CD4-positive, alpha-beta T cell treated with Interleukin-4 for 4 hours (primary cell): ENCODE measurements at places on chromosomes 7 and 10.

GRCh38 chr10:114323023-114323422, 81.3 kb downstream of the AFAP1L2 start:
- no peak for DNase-seq

DNA sequence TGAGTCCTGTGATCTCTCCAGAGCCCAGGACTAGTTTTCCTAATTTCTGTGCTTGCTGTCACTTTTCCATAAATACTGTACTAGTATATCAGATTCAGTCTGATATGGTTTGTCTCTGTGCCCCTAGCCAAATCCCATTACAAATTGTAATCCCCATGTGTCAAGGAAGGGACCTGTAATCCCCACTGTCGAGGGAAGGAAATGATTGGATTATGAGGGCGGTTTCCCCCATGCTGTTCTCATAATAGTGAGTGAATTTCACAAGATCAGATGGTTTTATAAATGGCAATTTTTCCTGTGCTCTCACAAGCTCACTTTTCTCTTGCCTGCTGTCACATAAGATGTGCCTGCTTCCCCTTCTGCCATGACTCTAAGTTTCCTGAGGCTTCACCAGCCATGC, 54.8 kb upstream of the IFRD1 start:
- no peak for DNase-seq

DNA sequence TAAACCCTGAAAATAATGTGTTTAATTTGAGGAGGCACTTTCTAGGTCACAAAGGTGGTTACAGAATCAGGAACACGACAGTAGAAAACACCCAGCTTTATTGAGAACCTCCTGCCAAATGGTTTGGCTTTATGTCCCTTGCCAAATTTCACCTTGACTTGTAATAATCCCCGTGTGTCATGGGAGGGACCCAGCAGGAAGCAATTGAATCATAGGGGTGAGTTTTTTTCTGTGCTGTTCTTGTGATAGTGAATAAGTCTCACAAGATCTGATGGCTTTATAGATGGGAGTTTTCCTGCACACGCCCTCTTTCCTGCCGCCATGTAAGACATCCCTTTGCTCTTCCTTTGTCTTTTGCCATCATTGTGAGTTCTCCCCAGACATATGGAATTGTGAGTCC, 193.8 kb upstream of the KLF6 start:
- DNase-seq, result peak; percentile 81

GRCh38 chr10:130400890-130401289, 264.7 kb downstream of the GLRX3 start:
- DNase-seq, result no peak

DNA sequence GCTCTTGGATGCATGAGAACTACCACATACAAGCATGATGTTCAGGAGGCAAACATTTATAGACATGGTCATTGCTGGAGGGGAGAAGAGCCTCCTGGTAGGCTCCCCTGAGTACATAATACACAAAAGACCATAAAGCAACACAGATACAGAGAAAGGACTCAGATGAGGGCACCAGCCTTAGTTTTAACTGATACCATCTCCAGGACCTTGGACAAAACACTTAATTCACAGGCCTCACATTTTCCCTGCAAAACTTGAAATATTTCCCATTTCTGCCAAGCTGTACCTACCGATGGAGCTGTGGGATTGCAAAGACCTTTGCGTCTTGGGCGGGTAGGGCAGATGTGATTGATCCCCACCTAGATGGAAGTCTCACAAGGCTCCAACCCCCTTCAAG, 16.7 kb upstream of the ZNF488 start:
- DNase-seq, result no peak

DNA sequence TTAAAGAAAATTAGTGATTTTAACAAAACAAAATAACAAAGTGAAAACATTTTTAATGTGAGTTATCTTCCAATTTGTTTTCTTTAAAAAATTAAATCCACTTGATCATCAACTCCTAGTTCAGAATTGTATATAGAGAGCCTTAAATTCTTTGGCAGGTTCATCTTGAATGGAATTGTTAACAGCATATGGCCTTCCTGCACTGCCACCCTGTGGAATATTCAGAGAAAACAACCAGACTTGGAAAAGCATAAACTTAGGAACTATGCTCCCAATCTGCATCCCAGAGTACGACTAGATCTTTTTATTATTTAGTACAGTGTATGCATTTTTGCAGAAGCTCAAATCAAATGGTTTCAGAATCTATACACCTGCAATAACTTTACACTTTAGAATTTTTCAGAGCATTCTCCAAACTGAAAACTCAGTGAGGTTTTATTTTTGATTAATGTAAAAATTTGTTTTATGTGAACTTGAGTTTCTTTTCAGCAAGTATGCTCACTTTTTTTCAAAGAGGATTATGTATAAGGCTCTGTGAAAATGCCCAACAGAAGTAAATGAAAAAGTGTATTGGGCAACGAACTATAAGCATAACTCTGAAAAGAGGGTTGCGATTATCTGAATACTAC, 44.9 kb upstream of the ANK3 start:
- peak; percentile 5 for DNase-seq

GRCh38 chr7:87369216-87369615, 23.8 kb downstream of the CROT start:
- DNase-seq, result peak; percentile 56

DNA sequence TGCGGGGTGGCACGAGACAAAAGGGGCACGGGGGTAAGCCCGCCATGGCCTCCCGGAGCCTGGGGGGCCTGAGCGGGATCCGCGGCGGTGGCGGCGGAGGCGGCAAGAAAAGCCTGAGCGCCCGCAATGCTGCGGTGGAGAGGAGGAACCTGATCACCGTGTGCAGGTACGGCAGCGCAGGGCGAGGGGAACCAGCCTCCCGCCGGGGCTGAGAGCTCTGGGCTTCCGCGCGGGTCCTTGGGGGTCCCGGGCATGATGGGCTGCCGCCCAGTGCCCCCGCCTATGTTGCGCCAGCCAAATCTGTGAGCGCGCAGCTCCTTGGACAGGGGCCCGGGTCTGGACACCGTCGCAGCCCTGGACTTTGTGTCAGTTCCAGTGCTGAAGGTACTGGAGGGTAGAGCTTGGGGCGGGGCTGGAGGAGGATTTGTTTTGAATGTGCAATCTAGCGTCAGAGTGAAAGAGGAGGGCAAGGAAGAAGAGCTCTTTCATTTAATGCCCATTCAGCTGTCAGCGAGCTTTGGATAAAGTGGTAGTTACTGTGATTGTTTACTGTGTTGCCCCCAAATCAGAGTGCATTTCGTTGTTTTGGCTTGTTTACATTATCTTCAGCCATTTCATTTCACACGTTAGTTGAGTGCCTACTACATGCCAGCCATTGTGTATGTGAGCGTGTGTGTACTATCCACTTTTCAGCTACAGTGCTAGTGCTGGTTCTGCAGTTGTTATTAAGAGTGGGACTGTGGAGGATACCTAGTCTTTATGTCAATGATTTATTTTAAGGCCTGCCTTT, 777 bp downstream of the RUNDC3B start:
- DNase-seq, result no peak

DNA sequence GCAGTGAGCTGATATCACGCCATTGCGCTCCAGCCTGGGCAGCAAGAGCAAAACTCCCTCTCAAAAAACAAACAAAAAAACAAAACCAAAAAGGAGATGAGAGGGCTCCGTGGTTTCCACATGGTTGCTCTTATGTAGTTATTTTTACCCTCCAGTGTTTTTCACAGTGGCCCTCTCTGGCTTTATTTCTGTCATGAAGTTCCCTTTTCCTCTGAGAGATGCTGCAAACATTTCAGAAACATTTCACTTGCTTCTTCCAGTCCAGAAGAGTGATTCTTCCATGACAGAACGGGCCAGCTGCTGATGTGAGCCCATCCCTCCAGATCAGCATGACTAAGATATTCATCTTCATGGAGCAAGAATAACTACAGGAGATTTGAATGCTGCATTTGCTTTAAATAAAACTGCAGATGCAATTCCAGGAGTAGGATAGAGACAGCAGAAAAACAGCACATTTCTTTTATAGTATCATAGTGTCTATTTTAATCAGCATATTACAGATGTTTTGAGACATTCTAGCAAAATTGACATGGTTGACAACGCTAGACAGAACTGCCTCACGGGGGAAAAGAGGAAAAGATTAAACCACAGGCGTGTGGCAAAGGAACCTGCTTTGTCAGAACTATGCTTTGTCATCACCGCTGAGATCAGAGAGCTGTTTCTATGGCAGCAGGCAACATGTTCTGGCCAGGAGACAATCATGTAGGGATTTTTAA, 40.3 kb downstream of the NRCAM start:
- DNase-seq, result no peak

DNA sequence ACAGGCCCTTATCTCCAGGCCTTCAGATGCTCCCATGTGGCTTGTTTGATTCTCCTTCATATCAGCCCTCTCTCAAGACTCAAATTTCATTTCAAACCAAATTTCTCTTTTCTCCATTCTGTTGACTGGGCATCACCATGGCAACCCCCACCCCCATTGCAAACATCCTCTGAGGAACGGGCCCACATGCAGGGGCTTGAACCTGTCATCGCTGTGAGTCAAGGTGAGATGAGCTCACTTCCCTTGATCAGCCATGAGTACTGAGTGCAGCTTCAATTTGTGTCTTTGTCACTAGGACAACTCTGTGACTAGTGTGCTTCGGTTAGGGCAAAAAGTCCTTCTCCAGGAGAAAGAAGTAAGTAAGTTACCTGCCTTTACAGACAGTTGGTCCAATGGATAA, 41.9 kb downstream of the CALML3 start:
- DNase-seq, result peak; percentile 63

- no peak for DNase-seq
Measured at GRCh38 chr7:92615861-92616260, 25.7 kb upstream of the FAM133B start.

DNA sequence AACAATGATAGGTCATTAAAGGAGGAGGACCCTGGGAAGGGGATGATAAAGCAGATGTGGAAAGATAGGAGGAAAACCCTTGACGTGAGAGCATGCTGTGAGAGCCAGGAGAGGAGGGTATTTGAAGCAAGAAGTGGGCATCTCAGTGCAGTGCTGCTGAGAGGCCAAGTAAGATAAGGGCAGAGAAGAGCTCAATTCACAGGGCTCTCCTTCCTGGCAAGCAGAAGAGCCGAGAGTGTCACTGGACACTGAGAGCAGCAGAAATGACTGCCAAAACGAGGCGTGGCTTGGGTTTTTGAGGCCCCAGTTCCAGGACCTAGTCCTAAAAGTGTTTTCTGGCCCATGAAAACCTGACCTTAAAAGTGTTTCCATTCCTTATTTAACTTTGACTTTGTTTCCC, 213.5 kb downstream of the LHFPL3 start:
- DNase-seq, result no peak

- DNase-seq, result no peak
Measured at GRCh38 chr7:72793791-72794190, 34.2 kb downstream of the TYW1B start.

- DNase-seq, result no peak
Measured at GRCh38 chr7:129768614-129769399, 157.3 kb downstream of the NRF1 start.

- DNase-seq, result no peak
Measured at GRCh38 chr10:125017547-125018298, 75.8 kb downstream of the ZRANB1 start.

DNA sequence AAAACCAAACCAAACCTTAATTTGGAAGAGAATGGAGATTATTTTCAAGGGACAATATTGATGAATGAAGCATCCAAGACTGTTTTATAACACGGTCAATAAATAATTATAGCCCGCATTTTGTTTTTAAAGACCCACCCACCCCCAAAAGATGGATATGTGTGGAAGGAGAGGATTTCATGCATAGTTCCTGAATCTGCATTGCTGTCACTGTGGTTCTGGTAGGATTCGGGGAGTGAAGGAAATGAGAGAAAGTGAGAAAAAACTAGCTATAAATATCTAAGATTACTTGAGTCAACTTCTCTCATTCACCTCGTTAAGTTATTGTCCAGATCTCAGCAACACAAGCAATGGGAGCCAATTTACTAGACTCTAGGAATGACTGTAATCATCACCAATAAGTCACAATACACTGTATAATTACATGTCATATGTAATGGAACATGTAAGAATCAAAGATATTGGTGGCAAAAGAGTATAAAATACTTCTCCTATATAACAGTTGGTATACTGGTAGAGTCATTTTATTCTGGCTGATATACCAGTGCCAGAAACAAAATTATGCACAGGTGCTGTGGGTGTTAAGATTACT, 30.2 kb downstream of the NAMPT start:
- DNase-seq, result no peak

- no peak for DNase-seq
Measured at GRCh38 chr10:76177936-76178335, 746.5 kb downstream of the LRMDA start.

DNA sequence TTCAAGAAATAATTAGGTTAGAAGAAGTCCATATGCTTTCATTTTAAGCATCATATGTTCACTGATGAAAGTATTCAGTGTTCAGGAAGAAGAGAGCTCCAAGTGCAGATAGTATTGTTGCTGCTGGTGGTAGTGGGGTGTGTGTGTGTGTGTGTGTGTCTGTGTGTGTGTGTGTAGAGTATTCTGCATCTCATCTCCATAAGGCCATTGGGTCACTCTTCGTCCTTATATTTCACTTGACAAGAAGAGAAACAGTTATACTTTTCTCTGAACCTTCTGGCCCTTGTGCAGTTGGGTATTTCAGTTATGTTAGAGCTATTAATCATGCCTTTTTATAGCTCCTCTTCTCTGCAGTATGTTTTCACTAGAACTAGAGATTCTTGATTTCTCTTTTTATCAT, 26.2 kb downstream of the ADAM22 start:
- no peak for DNase-seq

DNA sequence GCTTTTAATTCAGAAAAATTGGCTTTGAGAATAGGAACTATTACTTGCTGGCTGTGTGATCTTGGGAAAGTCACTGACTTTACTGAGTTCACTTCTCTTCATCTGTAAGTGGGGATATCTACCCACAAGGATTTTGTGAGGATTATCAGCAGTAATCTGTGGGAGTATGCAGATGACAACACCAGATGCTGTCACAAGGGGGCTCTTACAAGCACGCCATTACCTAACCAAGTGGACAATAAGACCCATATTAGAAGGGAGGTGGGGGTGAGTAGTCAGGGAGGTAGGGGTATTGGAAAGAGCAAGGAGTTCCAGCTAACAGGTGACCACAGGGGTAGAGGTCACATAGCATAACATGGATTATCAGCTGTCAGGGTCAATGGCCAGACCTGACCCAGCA, 569.4 kb downstream of the SUGCT start:
- DNase-seq, result no peak

DNA sequence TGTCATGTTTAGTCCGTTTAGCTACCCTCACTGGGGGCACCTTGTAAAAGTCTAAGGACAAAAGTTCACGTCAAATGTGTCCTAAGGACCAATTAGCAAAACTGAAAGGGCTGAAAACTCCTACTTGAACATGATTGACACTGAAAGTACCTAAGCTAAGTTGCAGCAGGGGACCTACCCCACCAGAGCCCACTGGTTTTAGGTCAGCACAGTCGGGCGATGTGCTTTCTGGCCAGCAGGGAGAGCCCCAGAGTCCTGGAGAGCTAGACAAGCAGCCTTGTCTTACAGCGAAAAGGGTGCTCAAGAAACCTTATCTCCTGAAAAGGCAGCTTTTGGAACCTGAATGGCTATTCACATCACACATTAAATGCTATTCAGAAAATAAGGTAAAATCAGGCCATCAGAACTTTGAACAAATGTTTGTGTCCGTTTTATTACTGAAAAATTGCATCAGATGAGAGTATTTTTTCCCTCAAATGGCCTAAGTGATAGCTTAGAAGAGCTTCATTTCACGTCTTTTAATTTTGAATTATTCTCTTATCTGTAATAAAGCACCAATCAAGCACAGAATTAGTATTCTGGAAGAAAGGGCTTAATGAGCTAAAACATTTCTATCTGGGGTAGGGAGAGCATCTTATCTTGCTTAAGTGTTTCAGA, 52.2 kb upstream of the MKI67 start:
- DNase-seq, result peak; percentile 42

GRCh38 chr10:101780818-101781654, 2.2 kb downstream of the NPM3 start:
- DNase-seq, result peak; percentile 70

GRCh38 chr10:113103131-113103840, 153.2 kb downstream of the TCF7L2 start:
- no peak for DNase-seq
